ENCODE measurements at places on chromosomes 6 and 20. TPM values are rescaled to one million over a fixed set of nuclear protein-coding genes. Genes with fewer than 3 reads are reported as not detected.

DNA sequence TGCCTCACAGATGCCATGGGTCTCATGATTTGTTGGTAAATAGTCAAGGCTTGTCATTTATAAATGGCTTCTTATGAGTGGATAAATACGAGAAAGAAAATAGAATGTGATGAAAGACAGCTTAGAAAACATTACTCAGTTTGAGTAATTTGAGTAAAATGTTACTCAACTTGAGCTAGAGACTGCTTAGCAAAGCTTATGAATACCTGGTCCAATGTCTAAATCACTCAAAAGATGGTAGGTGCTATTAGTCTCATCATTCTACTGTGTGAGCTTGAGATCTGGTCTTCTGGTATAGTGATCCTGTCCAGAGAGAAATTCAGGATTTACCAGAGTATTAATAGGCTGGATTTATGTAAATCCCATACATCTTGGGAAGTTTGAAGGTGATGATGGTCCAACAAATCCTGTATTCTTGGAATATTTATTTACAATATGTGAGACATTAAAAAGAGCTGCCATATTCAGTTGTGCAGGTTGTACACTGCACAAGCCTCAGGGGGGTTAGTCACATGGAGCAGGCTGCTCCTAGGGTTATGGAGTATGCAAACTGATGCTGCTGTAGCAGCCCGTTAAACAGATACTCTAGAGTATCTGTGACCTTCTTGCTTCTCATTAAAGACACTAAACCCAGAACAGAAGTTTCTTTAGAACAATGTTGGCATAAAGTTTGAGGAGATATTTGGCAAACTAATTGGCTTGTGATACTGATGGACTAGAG lies 112.9 kb downstream of the RCAN2 start:
- H3K27ac ChIP-seq = no peak overlapping the region
- H3K4me1 ChIP-seq = peaks cover 29% of the 10 kb centered on the region
- no peaks in the 10 kb centered on the region for H3K27me3 ChIP-seq
- DNase-seq = no peak

DNA sequence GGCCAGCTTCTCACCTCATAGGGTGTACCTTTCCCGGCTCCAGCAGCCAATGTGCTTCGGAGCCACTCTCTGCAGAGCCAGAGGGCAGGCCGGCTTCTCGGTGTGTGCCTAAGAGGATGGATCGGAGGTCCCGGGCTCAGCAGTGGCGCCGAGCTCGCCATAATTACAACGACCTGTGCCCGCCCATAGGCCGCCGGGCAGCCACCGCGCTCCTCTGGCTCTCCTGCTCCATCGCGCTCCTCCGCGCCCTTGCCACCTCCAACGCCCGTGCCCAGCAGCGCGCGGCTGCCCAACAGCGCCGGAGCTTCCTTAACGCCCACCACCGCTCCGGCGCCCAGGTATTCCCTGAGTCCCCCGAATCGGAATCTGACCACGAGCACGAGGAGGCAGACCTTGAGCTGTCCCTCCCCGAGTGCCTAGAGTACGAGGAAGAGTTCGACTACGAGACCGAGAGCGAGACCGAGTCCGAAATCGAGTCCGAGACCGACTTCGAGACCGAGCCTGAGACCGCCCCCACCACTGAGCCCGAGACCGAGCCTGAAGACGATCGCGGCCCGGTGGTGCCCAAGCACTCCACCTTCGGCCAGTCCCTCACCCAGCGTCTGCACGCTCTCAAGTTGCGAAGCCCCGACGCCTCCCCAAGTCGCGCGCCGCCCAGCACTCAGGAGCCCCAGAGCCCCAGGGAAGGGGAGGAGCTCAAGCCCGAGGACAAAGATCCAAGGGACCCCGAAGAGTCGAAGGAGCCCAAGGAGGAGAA lies 10.5 kb downstream of the GNAS-AS1 start:
- no peak for DNase-seq
- peaks cover 99% of the 10 kb centered on the region for H3K27me3 ChIP-seq
- peaks cover 28% of the 10 kb centered on the region for H3K4me1 ChIP-seq
- H3K27ac ChIP-seq = no peak overlapping the region
- H3K4me3 ChIP-seq = peak overlapping the region; percentile 51

GRCh38 chr6:34182751-34183531 lies 37.1 kb upstream of the GRM4 start:
- H3K27me3 ChIP-seq = no peaks in the 10 kb centered on the region
- no peaks in the 10 kb centered on the region for H3K36me3 ChIP-seq
- H3K4me1 ChIP-seq = no peaks in the 10 kb centered on the region
- no peak for DNase-seq
- H3K27ac ChIP-seq = no peak overlapping the region
- H3K4me3 ChIP-seq = no peak overlapping the region

- no peak overlapping the region for H3K4me3 ChIP-seq
- H3K27me3 ChIP-seq = no peaks in the 10 kb centered on the region
- H3K36me3 ChIP-seq = no peaks in the 10 kb centered on the region
- no peak overlapping the region for H3K27ac ChIP-seq
Measured at GRCh38 chr6:72080260-72080941, 194.1 kb downstream of the RIMS1 start.

DNA sequence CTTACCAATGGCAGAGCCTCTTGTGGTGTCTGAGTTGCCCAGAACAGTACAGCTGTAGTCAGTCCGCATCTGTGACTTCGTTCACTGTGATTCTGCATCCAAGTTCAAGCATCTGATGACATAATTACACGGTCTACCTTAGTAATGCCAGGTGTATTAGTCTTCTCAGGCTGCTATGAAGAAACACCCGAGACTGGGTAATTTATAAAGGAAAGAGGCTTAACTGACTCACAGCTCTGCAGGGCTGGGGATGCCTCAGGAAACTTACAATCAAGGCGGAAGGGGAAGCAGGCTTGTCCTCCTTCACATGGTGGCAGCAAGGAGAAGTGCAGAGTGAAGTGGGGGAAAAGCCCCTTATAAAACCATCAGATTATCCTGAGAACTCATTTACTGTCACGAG lies 163.9 kb upstream of the SULF2 start:
- no peak for DNase-seq
- peaks cover 5% of the 10 kb centered on the region for H3K27me3 ChIP-seq
- peaks cover 25% of the 10 kb centered on the region for H3K4me1 ChIP-seq
- H3K4me3 ChIP-seq = no peak overlapping the region
- H3K27ac ChIP-seq = no peak overlapping the region
- H3K36me3 ChIP-seq = no peaks in the 10 kb centered on the region

DNA sequence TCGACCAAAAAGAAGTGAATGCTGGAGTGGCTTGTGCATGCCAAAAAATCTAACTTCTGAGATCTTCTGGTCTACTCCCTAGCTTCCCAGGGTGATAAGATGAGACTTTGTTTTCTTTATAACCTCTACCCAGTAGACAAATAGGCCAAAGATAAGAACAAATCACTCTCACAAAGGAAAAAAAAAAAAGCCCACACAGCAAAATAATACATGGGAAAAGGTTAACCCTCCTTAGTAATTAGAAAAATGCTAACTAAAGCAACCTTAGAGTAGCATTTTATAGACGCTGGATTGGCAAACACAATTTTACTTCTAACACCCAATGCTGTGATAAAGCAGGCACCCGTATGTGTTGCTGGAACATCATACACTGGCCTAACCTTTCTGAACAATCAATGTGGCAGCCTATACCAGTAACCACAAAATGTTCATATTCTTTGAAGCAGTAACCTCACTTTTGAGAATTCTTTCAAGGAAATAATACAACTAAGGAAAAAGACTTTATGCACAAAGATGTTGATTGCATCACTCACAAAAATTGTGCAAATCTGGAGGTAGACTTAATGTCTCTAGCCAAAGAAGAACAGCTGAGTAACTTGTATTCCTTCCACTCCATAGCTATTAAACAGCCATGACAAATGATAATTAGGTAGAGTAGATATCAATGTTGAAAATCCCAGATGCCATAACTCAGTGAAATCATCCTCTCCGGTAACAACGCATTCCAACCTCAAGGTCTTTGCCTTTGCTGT lies 116.3 kb upstream of the QKI start:
- H3K4me1 ChIP-seq = peaks cover 23% of the 10 kb centered on the region
- H3K27me3 ChIP-seq = no peaks in the 10 kb centered on the region
- no peaks in the 10 kb centered on the region for H3K36me3 ChIP-seq

- peaks cover 4% of the 10 kb centered on the region for H3K27me3 ChIP-seq
- no peak for DNase-seq
- peaks cover 11% of the 10 kb centered on the region for H3K4me1 ChIP-seq
- no peaks in the 10 kb centered on the region for H3K36me3 ChIP-seq
- no peak overlapping the region for H3K27ac ChIP-seq
Measured at GRCh38 chr6:71012866-71013469, 56.1 kb upstream of the B3GAT2 start.

GRCh38 chr6:113921299-113921904 lies 49.5 kb downstream of the HDAC2 start:
- peaks cover 3% of the 10 kb centered on the region for H3K4me1 ChIP-seq
- H3K4me3 ChIP-seq = no peak overlapping the region
- no peak overlapping the region for H3K27ac ChIP-seq
- DNase-seq = no peak
- no peaks in the 10 kb centered on the region for H3K27me3 ChIP-seq

- H3K36me3 ChIP-seq = no peaks in the 10 kb centered on the region
- no peaks in the 10 kb centered on the region for H3K27me3 ChIP-seq
- no peak overlapping the region for H3K27ac ChIP-seq
- no peak overlapping the region for H3K4me3 ChIP-seq
Measured at GRCh38 chr6:13413900-13414555, 73.4 kb downstream of the GFOD1 start.

GRCh38 chr20:39081255-39081654 lies 119.1 kb downstream of the DHX35 start:
- H3K4me1 ChIP-seq = no peaks in the 10 kb centered on the region
- DNase-seq = peak; percentile 92
- no peaks in the 10 kb centered on the region for H3K36me3 ChIP-seq
- no peak overlapping the region for H3K4me3 ChIP-seq

GRCh38 chr20:23161968-23162696 lies 76.0 kb upstream of the CD93 start:
- no peak overlapping the region for H3K27ac ChIP-seq
- peaks cover 3% of the 10 kb centered on the region for H3K27me3 ChIP-seq

DNA sequence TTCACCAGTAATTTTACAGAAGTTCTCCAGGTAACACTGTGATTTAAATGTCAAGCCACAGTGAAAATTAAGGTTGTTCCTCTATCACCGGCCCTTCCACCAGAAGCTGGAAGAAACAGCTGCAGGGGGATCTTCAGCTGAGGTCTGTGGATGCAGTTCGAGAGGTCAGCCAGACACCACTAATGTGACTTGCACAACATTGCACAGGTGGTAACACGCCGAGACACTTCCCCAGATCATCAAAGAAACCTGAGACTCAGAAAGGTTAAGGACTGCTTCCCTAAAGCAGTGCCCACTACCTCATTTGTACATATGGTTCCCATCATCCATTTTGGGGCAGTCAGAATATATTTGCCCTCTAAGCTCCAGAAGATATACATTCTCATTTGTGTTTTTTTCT lies 8.1 kb upstream of the SERPINB9 start:
- H3K27me3 ChIP-seq = no peaks in the 10 kb centered on the region
- H3K4me3 ChIP-seq = no peak overlapping the region
- no peak for DNase-seq
- H3K36me3 ChIP-seq = no peaks in the 10 kb centered on the region

GRCh38 chr6:100886076-100886475 lies 4.9 kb upstream of the ASCC3 start:
- H3K4me1 ChIP-seq = peaks cover 16% of the 10 kb centered on the region
- no peaks in the 10 kb centered on the region for H3K27me3 ChIP-seq
- H3K36me3 ChIP-seq = no peaks in the 10 kb centered on the region
- DNase-seq = no peak
- no peak overlapping the region for H3K4me3 ChIP-seq
- no peak overlapping the region for H3K27ac ChIP-seq

DNA sequence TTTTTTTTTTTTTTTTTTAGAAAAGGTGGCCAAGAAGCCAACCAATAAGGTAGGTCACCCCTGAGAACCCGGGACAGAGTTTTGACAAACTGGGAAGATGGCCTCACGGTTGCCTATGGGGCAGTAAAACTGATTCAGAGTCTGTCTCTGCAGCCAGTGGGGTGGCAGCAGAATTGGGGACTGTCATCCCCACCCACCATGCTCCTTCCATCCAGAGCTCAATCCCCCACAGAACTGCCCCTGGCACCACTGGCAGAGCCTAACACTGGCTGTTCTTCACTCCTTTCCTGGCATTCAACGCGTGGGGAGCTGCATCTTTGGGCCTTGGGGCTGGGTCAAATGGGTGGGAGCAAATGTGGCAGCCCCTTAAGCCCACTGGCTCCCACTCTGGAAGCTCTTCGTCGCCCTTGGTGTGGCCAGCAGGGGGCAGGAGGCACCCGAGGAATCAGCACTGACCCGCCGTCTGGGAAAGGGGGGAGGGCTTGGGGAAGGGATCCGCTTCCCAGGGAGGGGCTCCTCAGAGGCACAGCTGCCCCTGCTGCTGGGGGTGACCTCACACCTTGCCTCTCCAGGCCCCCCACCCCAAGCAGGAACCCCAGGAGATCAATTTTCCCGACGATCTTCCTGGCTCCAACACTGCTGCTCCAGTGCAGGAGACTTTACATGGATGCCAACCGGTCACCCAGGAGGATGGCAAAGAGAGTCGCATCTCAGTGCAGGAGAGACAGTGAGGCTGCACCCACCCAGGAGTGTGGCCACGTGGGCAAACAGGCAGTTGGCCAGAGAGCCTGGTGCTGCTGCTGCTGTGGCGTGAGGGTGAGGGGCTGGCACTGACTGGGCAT lies 10.4 kb downstream of the CD40 start:
- H3K4me3 ChIP-seq = no peak overlapping the region
- no peaks in the 10 kb centered on the region for H3K4me1 ChIP-seq
- H3K27ac ChIP-seq = no peak overlapping the region
- no peaks in the 10 kb centered on the region for H3K36me3 ChIP-seq

DNA sequence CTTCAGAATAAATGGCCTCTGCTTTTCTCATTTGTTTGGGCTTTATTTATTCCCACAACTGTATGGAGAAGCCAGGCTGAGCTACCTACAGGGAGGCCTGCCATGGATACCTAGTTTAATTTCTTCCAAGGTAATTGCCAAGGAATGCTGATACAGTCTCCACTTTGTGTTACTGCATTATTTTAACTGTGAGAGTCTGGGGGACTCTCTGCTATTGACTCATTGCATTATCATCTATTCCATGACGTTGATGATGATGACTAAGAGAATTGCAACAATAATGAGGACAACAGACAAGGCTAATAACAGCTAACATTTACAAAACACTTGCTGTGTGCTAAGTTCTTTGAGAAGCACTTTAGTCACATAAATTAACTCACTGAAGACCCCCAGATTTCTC lies 88.3 kb upstream of the COL21A1 start:
- no peak for DNase-seq

The C6orf120 gene
- 35.8 TPM for total RNA-seq

The BAG2 gene
- total RNA-seq = 4.5 TPM

The GNAS-AS1 gene
- total RNA-seq = 6.3 TPM

The RREB1 gene
- 55.4 TPM for total RNA-seq

The NUP43 gene
- 38.8 TPM for total RNA-seq

The POM121L2 gene
- total RNA-seq = 0.07 TPM

The BPIFB1 gene
- not detected for total RNA-seq

The RSPO3 gene
- total RNA-seq = 30.1 TPM

The C6orf132 gene
- 22.4 TPM for total RNA-seq

The NKX2-4 gene
- total RNA-seq = not detected

The PAX1 gene
- not detected for total RNA-seq

Data from mesothelial cell of epicardium (in vitro differentiated cells).